Myocyte (in vitro differentiated cells): ENCODE measurements at places on chromosomes 11 and 22.

- DNase-seq = no peak
These were observed 13.1 kb downstream of the OR52A5 start for GRCh38 chr11:5124891-5125620.

- DNase-seq = peak; percentile 47
These were observed 25.3 kb downstream of the DUSP8 start for GRCh38 chr11:1546536-1547466.

- DNase-seq = no peak
These were observed 127.6 kb upstream of the PARVA start for GRCh38 chr11:12249590-12250260.

DNA sequence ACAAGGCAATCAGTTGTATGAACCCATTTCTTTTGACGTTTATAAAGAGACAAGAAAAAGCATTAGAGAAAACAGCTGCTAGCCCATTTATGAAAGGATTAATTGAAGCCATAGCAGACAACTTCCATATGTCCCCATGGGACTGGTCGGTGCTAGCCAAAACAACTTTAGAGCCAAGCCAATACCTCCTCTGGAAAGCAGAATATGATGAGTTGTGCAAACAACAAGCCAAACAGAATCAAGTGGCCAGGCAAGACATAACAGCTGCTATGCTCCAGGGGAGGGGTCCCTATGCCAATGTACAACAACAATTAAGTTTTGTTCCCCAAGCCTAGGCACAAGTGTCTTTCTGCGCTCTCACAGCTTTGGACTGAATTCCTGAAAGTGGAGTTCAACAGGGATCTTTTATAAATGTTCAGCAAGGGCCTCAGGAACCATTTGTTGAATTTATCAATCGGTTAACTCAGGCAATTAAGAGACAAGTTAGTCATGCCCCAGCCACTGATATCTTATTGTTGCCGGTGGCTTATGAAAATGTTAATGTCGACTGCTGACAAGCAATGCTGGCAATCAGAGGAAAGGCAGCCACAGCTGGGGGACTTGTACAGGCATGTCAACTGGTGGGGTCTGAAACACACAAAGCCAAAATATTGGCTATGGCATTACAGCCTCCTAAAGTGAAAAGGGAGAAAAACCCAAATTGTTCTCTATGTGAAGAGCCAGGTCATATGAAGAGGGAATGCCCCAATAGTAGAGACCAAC lies 1593.1 kb upstream of the TENM4 start:
- no peak for DNase-seq

DNA sequence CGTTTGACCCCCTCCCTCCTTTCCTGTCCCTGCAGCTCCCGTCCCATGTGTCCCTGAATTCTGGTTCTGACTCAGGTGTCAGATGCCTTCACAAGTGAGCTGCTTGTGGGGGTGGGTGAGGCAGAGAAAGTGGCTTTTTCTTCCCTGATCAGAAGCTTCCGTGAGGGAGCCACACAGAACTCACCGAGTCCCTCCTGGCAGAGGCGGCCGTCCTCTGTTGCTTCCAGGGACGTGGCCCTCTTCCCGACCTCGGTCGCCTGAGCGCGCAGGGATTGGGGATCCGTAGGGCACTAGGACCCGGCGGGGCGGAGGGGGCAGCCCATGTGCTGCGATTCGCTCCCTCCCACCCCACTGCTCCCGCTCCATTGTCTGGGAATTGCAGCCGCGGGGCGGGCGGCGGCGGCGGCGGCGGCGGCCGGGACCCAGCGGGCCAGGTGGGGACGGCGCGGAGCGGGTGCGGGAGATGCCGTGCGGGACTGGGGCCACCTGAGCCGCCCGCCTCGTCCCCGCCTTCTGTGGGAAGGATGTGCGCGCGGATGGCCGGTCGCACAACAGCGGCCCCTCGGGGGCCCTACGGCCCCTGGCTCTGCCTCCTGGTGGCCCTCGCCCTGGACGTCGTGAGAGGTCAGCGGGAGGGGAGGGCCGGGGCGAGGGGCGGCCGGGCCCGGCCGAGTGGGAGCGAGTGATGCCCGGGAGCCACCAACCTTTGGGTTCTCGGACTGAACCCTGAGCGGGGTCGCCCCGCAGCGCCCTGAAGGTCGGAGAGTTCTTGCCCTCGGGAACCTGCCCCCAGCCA lies at the start of gene TMEM132A:
TMEM132A (plus strand) TSS at position 351 of the 796 bp plus-strand sequence; CDS start at position 525, 174 bp downstream.
- peak; percentile 78 for DNase-seq
